ENCODE measurements at places on chromosomes 11 and 22.
A peak's percentile ranks its signal among the peaks of the same experiment; 100 is the strongest.

DNA sequence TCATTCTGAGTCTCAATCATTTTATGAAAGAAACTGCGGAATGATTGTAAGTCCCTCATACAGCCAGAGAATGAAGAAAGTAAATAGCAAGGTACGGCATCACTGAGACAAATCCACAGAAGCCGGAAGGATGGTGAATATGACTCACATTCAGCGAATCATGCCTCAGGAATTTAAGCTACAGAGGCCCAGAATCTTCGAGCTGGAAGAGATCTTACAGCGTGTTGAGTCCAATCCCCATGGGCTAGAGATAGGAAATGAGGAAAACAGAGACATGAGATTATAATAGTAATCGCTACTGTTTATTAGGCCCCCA is 173.2 kb downstream of the KIF18A start:
- no peak for DNase-seq

- no peak for DNase-seq
Measured at GRCh38 chr11:107307991-107308390, 149.6 kb downstream of the CWF19L2 start.

DNA sequence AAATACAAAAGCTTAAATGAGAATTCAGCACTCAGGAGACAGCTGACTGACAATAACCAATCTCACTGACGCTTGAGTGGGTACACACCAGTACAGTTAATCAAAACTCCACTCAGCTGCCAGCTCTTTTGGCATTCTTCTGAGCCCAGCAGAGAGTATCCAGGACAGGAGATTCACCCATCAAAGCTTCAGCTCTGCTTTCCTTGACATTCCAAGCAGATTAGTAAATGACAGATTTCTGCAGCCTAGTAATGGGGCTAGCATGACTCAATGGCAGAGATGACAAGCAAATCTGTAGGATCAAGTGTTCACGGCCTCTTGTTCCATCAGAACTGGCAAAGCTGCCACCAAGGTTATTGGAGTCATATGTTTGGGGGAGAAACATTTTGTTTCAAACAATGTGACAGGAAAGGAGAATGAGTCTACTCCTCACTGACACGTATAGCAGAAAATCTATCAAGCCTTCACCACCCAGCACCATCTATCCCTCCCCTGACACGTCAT is 420.0 kb downstream of the DYNC2H1 start:
- DNase-seq, result no peak

DNA sequence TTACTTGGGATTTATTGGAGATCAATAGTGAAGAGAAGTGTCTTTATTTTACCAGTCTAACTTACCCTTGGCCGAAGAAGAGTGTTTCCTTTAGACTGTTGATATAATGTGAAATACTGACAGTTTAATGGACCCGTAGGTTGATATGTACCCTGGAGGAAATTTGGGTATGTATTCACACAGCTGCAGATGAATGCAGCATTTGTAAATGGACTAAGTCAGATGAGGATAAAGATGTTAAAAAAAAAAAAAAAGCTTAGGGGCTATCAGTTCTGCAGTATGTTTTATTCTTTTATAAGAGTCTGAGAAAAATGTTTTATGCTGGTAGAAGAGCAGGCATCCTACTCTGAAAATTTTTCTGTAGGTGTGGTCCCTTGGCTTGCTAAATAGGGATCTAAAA is 2.7 kb downstream of the REXO2 start:
- DNase-seq, result no peak

GRCh38 chr11:75204685-75205563 is 35.6 kb upstream of the TPBGL start:
- DNase-seq, result peak; percentile 80

DNA sequence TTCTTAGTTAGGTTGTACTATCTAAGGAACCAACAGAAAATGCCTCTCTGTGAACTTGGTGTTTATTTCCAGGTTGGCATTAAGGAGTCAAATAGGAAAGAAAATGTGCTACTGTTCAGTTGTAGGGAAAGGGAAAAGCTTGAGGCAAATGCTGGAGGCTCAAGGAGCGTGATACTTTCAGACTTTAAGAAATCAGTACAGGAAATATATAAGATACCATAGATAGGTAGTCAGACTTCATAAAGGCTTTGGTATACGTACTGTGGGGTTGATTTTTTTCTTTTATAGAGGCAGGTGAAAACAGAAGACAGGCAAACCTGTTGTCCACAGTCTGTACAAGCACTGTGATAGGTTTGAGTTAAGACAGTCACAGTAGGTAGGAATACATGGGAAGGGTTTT is 30.8 kb downstream of the EP300 start:
- no peak for DNase-seq

DNA sequence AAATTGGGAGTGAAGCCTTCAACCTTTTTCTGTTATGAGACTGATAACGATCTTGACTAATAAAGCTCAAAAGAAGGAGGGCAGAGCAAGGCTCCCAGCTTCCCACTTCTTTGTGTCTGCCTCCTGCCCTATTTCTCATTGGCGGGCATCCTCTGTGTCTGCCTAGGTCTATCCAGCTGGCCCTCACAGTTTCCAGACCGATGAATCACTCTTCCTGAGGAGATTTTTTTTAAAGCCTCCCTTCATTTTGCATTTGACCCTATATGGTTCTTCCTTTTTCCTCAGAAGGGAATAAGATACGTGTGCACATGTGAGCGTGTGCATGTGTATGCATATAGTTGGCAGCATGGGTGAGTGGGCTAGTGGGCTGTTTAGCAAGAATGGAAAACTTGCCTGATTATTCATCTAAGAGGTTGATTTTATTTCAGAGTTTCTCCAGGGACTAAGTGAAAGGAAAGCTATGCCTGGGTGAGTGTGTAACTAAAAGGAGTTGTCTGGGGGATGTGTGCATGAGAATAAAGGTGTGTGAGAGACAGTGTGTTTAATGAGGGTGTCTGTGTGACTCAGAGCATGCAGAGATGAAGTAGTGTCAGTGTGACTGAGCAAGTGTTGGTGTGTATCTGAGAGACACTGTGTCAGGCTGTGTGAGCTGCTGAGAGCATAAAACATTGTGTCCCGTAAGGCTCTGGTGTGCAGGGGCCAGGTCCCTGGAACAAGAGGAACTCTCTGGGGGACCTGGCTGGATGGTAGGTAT is 12.2 kb downstream of the PHLDB1 start:
- DNase-seq, result no peak

DNA sequence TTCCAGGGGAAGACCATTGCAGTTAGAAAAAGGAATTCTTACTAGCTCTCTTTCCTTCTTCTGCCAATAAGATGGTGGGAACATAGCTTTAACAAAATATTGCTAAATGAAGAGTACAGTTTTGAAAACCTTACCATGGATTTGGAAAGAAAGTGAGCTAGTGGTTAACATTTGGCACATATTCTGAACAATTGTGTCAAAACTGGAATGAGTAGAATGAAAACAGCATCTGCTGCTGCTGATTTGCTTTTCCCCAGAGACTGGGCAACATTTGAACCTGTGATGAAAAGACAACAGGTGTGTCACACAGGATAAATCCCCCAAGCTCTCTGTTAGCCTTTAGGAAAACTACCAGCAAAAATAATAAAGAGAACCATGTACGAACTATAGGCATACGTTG is 761.4 kb downstream of the KCNA4 start:
- DNase-seq, result no peak

DNA sequence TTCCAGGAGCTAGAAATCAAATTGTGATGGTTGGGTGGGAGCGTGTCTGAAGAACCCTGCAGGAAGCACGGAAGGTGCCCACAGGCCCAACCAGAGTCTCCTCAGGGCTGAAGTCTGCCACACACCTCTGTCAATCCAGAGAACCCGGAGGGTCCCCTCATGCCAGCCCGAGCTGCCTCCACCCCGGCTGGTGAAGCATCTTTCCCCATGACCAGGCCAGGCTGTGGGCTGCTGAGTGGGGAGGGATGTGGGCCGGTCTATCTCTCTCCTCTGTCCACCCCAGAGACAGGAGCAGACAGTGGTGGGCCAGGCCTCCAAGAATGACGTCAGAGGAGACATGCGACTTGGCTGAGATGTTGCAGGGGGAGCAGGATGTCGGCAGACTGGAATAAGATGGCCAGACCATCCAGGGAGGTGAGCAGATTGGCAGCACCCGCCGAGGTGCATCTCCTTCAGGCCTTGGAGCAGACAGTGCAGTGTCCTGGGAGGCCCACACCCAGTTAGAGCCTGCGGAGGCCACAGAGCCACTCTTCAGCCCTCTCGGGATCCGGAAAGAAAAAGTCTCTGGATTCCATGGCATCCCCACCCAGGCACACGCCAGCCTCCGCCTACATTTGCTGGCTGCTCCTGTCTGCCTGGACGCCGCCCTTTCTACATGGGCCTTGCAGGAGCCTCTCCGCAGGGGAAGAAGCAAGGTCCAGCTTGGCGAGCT is 1524.9 kb downstream of the BRD1 start:
- no peak for DNase-seq

- peak; percentile 73 for DNase-seq
Measured at GRCh38 chr11:111429066-111429506, 50.0 kb upstream of the POU2AF1 start.

GRCh38 chr11:65056999-65057398 is 1.4 kb downstream of the NAALADL1 start:
- no peak for DNase-seq

DNA sequence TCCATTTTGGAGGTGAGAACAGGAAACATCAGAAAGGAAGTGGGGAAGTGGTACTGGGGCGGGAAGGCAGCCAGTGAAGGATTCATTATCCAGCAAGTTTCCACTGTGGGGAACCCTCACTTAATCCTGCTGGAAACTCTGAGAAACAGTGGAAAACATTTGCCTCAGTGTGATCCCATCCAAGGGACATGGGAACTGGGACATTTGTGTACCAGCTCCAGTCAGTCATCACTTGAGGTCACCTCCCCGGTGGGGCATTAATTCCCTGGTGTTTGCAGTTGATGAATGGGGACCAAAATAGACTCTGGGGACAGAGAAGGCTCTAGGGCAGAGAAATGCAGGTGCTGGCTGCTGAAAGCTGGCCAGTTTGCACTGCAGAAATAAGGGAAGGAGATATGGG is 599.9 kb downstream of the BUD13 start:
- no peak for DNase-seq

Measured in stimulated activated CD4-positive, alpha-beta T cell treated with anti-CD3 and anti-CD28 coated beads, Interleukin-4, amount 100 ng/mL, for 48 hours (primary cell).